Muscle of arm (tissue), 14 donors: ENCODE measurements at places on chromosomes 4 and X. TPM values are rescaled to one million over a fixed set of nuclear protein-coding genes. Genes with fewer than 3 reads are reported as not detected.

DNA sequence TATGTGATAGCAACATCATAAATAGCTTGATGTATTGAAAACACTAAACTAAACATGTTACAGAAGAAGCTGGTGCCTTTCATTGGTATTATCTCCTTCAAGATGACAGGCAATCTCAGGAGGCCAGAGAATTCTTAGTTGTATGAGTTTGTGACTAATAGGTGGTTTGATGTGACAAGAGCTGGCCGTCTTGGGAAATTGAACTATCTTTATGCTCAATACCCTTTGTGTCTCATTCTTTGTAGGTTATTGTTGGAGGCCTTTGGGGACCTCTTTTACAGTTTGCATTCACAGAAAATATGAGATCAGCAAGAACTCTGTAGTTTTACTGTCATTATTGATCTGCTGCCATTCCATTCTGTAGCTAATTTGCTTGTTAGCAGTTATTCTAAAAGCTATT is 659.2 kb upstream of the PITX2 start:
- no peak for DNase-seq

- no peak for DNase-seq
Observed at GRCh38 chr4:1493540-1494287, 87.5 kb upstream of the NKX1-1 start.

DNA sequence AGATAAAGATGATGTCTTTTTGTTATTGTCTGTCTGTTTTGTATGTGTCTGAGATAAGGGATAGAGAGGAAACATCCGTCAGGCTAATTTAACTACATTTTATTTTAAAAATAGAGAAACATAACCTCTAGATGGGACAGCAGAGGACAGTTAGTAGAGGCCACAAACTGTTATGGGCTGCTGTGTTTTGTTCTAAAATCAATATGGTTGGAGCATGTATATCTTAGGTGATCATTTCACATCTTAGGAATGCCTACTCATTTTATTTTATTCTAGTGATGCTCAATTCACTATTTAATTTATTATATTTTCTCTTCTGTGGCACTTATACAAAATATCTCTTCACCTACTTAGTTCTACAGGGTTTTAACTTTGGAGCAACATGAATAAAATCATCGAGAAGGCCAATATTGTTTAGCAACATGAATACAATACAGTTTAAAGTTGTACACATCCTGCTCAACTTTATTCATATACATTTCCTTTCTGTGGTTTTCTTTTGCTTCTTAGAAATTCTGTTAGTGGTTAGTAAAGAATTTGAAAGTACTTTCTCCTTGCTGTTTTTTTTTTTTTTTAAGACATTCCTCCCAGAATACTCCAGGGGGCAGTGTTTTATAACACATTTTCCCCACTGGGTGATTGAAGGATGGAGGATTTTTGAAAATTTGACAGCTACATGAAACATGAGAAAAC is 392.9 kb downstream of the UNC5C start:
- DNase-seq: peak; percentile 59

DNA sequence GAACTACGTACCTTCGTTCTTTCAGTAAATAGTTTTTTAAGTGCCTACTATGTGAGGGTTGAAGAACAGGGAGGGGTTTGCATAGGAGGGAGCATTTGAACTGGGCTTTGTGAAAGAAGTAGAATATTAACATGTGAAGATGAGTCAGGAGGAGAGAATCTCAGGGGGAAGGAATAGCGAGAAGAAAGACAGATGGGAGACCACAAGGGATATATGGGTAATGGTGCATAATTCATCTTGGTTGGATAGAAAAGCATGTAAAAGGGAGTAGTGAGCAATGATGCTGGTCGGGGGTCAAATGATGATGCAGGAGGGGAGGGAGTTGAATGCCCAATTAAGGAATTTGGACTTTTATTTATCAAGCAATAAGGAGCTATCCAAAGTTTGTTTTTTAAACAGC is 52.7 kb downstream of the TMEM164 start:
- DNase-seq: no peak

DNA sequence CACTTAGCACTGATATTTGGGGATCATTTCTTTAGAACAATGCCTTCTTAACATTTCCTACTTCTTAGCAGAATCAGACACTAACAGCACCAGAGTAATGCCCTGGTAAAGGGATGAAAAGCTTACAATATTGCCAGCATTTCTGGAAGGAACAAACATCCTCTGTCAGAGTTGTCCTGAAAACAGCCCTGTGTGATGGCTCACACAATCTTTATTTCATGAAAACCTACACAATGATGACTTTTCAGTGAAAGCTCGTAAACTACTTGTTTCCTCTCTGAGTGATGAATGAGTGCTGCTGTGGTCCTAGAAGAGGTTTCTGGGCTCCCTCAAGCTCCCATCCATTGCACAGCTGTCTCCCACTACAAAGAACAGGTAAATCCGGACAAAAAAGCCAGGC is 52.8 kb downstream of the GPC4 start:
- no peak for DNase-seq

- no peak for DNase-seq
Observed at GRCh38 chr4:94641702-94642560, 115.8 kb upstream of the BMPR1B start.

GRCh38 chr4:187811591-187811990 is 184.0 kb upstream of the ZFP42 start:
- no peak for DNase-seq

GRCh38 chr4:87965501-87965975 is 10.0 kb upstream of the SPP1 start:
- no peak for DNase-seq

DNA sequence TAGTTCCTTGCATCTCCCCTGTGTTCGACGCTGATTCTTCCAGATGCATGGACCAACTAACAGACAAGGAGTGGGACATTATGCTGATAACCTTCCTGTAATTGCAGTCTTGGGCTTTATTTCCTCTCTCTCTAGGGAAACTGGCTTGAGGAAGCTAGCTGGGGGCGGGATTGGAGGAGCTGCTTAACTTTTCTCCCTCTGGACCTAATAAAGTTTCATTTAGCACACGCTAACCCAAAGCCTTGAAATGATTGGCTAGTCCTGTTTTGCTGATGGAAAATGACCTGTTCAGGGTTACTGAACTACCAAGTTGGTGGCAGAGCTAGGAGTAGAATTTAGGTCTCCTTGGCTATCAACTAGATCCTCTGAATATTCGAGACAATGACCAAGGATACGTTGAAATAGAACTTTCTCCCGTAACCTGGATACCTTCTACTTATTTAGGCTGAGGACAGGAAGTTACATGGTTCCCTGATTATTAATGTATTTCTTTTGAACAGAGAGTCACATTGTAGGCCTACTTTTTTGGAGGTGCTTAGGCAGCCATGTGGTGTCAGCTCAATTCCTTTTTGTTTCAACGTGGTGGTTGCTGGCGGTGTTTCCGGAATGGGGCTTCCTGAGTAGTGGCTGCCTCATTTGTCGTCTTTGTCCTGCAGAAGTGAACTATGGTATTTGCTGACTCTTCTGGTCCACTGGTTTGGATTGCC is 2.0 kb downstream of the PGK1 start:
- no peak for DNase-seq

GRCh38 chr4:5711479-5712184 is 631 bp downstream of the EVC start:
- peak; percentile 29 for DNase-seq

GRCh38 chr4:141807103-141807891 is 170.9 kb downstream of the IL15 start:
- DNase-seq: no peak

DNA sequence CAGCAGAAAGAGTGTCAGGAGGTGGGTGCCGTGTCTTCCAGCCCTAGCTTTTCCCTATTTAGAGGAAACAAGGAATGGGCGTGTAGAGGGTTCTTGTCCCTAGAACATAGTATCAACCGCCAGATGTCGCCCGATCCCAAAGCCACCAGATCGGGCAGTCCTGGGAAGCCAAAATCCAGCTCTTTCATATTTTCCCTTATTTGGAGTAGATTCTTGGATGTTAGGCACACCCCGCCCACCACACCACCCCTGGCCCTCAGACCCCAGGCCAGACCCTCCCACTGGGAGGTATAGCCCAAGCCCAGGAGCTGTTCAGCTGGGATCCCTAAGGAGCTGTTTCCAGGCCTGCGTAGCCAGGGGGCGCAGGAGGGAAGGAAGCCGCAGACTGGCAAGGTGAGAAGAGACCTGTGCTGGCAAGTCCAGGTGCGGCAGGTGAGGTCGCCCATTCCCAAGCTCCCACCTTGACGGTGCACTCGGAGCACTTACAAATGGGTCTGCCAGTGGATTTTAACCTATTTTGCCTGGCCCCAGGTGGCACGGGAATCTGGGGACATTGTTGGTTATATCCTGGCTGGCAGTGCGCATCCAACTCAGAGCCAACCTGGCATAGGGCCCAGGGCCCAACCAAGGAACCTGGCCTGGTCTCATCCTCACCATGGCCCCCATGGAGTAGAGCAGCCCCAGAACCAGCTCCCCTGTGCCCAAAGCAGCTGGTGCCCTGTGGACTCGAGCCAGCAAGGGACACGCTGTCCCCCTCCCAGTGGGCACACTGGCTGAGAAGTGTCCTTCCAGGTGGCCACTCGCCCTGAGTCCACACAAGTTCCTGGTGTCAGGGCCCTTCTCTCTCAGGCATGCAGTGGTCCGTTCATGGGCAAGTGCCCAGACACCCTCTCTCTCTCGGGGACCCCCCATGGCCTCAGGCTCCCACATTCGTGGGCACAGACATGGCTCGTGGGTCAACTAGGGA is 811 bp downstream of the FLNA start:
- DNase-seq: peak; percentile 71

GRCh38 chr4:10730590-10730989 is 46.0 kb upstream of the CLNK start:
- DNase-seq: no peak

The CPZ gene
- 19.4 TPM for polyA plus RNA-seq

The USP27X gene
- 2.7 TPM for polyA plus RNA-seq

The MAGEA3 gene
- not detected for polyA plus RNA-seq
